ENCODE measurements at places on chromosomes 7 and 10. TPM values are rescaled to one million over a fixed set of nuclear protein-coding genes. Genes with fewer than 3 reads are reported as not detected.

The GALNT17 gene
- not detected for total RNA-seq

- DNase-seq, result no peak
These were observed 24.9 kb downstream of the LRRC20 start for GRCh38 chr10:70357565-70357964.

GRCh38 chr7:133748443-133749407 lies 378.4 kb upstream of the LRGUK start:
- DNase-seq, result no peak

The KAZALD1 gene
- 1.1 TPM for total RNA-seq

DNA sequence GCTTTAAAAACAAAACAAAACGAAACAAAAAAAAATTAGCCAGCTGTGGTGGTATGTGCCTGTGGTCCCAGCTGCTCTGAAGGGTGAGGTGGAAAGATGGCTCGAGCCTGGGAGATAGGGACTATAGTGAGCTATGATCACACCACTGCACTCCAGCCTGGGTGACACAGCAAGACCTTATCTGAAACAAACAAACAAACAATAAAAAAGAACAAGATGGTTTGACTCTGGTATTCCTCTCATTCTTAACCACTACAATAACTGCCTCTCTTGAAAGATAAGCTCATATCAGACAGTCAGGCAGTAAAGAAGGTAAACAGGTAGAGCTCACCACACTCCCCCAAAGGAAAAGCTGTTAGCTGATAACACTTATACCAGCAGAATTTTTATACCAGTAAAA lies 14.1 kb upstream of the DUSP5 start:
- no peak for DNase-seq

The INMT gene
- not detected for total RNA-seq

GRCh38 chr7:21543528-21544302 lies 876 bp downstream of the DNAH11 start:
- no peak for DNase-seq

The PPP1R9A gene
- total RNA-seq, result 32.8 TPM

DNA sequence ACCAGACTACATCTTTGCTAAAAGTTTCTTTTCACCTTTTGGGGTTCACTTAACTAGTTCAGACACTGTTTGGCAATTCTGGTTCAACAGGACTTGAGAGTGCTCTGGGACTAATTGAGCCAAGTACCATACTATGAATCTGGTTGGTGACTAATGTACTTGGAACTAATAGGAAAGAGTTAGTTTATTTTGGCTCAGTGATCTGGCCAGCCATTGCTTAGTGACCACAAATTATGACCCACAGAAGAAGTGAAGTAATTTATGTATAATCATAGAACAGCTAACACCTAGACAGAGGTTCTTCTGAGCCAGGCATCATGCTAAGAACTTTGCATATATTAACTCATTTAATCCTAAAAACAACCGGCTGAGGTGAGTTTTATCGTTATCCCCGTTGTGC lies 126.5 kb upstream of the JCAD start:
- DNase-seq, result peak; percentile 93

GRCh38 chr7:30900803-30901362 lies 10.8 kb upstream of the AQP1 start:
- DNase-seq, result no peak

DNA sequence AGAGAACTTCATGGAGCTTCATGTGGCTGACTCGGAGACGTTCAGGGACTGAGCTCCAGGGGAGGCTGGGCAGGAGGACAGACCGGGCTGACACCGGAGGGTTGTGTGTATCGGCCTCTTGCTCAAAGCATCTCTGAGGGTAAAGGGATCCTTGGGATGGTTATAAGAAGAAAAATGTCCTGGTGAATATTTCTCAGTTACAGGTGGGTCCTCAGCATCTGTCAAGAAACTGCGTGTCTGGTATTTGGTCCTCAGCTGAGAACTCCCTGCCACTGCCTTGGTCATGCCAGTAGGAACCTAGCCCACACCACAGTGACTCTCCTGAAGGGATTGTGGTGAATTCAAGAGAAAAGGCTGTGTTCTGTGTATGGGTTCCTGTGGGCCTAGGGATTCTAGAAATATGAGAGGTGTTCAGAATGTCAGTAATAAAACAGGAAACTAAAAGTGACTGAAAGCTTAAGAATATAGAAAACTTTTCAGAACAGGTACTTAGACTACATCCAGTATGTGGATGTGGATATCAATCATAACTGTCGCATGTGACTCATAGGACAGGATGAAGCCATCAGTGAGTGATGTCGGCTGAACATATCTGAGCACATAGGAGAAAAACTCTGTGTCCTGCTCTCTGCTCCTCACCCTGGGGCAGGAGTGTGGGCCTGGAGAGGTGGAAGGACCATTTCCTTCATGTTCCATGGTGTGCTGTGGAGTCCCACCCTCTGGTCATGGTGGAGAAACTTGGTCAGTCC lies 28.4 kb downstream of the MBL2 start:
- no peak for DNase-seq

DNA sequence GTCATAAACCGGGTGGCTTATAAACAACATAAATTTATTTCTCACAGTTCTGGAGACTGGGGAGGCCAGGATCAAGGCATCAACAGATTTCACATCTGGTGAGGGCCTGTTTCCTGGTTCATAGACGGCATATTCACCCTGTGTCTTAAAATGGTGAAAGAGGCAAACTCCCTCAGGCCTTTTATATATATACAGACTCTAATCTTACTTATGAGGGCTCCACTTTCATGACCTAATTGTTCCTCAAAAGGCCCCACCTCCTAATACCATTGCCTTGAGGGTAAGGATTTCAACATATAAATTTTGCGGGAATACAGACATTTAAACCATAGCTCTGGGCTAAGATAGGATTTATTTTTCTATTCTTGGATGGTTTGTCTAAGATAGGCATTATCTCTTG lies 187.2 kb downstream of the PPP1R3A start:
- DNase-seq, result no peak

DNA sequence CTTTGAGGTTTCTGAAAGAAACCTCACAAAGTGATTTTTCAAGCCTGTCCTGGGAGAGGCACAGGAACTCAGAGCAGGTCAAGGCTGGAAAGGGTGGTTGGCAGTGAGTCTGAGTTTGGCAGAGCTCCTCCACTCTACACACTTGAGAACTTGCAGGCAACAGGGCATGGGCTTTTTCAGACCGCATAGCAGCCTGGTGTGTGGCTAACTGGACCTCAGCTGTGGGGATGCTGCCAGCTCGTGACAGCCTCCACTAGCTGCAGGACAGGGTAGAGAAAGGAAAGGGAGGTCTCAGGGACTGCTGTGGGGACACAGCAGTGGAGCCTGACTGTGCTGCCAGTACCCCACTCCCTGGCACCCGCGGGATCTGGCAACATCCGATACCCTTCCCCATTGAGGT lies 2.6 kb downstream of the CDHR1 start:
- no peak for DNase-seq

GRCh38 chr7:102252366-102252982 lies 34.2 kb upstream of the SH2B2 start:
- DNase-seq, result no peak

Measured in renal cortical epithelial cell (primary cell).